DMS79 treated with DMSO at 0.1 percent for 48 hours (cell line): ENCODE measurements at places on chromosomes 2 and 18.

DNA sequence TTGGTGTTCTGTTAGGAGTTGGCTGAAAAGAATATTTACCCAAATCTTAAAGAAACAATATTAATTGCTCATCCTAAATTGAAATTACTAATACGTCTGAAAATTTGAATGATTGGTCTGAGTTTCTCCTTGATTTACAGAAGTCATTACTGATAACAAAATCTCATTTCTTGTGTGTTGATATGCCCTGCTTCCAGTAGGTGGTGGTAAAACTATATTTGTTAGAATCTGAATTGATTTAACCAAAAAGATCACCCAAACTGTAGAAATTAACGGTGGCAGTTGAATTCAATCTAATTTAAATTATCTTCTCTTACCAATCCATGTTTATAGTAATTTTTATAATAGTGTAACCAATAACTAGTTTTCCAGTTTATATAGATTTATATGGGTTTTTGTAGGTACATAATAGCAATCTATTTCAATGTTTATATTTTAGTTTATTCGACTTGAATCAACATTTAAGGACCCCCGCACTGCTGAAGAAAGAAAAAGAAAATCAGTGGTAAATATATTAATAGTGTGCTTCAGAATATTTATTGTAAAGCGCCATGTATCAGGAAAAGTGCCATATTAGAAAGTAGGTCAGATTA, 38.3 kb downstream of the PAPOLG start:
- no peak for DNase-seq

- DNase-seq, result no peak
These were observed 198.2 kb upstream of the OSR1 start for GRCh38 chr2:19556648-19557047.

DNA sequence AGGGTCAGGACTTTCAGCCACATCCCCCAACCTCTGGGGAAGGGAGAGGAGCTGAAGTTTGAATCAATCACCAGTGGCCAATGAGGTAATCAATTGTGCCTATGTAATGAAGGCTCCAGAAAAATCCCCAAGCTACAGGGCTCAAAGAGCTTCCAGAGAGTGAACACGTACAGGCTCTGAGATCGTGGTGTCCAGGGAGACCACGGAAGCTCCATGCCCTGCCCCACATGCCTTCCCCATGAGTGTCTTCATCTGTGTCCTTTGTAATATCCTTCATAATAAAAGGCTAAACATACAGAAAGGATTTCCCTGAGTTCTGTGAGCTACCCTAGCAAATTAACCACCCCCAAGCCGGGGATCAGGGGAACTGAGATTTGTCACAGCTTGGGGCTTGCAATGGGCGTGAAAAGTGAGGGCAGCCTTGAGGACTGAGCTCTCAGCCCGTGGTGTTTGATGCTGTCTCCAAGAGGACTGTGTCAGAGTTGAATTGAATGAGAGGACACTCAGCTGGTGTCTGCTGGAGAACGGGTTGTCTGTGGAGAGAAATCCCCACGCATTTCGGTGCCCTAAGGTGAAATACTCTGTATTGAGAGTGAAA, 25.5 kb upstream of the TUBB6 start:
- no peak for DNase-seq

DNA sequence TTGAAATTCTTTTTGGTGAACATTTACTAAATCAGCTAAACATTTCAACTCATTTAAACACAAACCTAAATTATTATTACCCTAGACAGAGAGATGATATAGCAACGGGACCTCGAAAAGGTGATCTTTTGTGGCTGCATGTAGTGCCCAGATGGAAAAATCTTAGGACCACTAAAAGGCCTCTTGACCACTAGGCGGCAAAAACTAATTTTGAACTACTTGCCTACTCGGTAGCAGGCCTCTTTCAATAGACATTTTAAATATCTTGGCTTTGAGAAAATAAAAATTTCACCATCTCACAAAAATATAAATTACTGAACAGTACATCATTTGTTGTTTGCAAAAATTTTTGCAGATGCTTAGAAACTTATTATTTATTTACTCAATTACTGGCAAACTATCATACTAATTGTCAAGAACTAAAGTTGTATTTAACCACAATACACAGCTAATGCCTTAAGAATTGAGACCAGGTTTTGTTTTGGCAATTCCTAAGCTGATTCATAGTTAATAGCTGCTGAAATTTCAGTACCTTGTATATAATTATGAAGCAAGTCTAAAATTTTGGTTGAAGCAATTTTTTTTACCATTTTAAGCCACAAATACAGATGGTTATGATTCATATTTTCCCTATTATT, 9.4 kb downstream of the COL3A1 start:
- DNase-seq, result no peak

- peak; percentile 74 for DNase-seq
These were observed 18.5 kb downstream of the PMAIP1 start for GRCh38 chr18:59918320-59918755.
